Lung (tissue), 17 donors: ENCODE measurements at places on chromosomes 11 and 22. TPM values are rescaled to one million over a fixed set of nuclear protein-coding genes. Genes with fewer than 3 reads are reported as not detected.

PLEKHA7 gene
- total RNA-seq, result 29.3 TPM

DNA sequence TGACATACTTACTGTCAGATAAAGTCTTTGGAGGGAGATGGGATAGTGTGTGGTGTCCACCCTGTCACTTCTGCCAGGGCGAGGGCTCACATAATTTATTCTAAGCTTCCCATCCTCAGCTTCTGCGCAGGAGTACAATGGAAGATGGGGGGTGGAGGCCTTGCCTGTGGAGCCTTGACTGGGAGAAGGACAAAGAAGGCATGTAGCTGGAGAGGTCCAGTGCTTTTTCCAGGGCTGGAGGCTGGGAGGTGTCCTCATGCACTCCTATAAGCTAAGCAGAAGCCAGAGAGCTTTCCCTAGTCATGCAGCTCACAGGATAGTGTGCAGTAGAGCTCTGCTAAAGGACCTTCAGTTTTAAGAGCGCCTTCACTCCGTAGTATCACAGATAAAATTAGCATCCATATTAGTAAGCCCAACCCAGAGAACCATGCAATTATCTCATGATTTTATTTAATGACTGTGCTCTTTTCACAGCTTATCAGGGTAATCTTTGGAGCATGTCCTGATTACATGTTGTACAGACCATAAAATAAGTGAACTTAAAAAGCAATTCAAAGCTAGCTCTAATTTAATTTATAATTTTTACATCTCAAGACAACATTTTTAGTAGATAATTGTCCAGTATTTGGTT lies 148.3 kb downstream of the TEAD1 start:
- no peak for DNase-seq

DNA sequence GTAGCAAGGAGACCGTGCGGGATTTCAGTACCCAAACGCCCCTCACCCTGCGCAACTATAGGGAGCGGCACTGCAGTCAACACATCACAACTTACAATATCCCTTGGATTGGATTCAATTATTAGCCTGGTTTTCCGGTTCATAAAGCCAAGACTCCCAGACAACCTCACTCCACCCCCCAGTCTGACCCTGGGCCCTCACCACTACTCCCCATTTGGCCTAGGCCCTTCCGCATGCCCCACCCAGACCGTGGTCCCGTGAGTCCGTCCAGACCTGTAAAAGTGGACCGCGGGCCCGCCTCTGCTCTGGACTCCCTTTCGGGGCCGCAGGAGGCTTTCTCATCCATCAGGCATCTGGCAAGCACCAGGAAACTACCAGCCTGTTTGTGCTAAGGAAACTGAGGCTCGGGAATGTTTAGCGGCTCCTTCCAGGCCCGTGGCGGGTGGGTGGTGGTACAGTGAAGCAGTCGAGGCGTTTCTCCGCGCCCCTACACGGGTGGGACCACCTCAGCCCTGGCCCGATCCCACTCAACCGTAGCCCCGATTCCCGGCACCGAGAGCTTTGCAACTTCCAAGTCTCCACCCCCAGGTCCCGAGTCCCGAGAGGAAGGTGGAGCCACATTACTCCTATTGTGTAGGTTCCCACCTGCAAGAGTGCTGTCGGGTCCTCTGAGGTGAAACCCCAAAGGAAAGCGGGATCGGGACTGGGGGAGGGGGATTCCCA lies 679 bp upstream of the DPP3 start:
- DNase-seq, result peak; percentile 46

GRCh38 chr11:123020968-123021367 lies 39.3 kb upstream of the BSX start:
- peak; percentile 39 for DNase-seq

UCP3 gene
- total RNA-seq, result 2.8 TPM

DNA sequence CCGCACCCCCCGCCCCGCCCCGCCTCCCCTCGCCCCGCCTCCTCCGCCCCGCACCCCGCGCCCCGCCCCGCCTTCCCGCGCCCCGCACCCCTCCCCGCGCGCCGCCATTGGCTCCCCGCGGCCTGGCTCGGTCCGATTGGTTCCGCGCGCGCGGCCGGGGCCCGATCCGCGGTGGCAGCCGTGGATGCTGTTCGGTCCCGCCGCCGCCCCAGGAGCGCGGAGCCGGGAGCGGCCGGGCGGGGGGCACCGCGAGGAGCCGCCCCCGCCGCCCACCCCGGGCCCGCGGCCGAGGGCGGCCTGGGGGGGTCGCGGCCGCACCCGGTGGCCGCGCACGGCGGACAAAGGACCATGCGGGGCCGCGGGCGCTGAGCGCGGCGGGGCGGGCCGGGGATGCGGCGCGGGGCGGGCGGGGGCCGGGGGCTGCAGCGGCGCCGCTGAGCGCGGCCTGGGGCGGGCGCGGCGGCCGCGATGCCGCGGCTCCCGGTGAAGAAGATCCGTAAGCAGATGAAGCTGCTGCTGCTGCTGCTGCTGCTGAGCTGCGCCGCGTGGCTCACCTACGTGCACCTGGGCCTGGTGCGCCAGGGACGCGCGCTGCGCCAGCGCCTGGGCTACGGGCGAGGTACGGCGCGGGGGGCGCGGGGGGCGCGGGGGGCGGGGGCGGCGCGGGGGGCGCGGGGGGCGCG lies at the start of gene B4GALNT4:
B4GALNT4 (plus strand) TSS at position 164 of the 683 bp plus-strand sequence; CDS start at position 469, 305 bp downstream.
- DNase-seq, result peak; percentile 64

GLB1L2 gene
- 7.3 TPM for total RNA-seq

DNA sequence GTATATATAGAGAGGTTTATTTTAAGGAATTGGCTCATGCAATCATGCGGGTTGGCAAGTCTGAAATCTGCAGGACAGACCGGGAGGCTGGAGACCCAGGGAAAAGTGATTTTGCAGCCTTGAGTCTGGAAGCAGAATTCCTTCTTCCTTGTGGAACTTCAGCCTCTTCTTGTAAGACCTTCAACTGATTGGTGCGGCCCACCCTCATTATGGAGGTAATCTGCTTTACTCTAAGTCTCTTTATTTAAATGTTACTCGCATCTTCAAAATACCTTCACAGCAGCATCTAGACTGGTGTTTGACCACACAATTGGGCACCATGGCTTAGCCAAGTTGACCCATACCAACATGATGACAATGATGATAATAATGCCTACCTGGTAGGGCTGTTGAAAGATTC lies 17.8 kb downstream of the MB start:
- DNase-seq, result no peak

DNA sequence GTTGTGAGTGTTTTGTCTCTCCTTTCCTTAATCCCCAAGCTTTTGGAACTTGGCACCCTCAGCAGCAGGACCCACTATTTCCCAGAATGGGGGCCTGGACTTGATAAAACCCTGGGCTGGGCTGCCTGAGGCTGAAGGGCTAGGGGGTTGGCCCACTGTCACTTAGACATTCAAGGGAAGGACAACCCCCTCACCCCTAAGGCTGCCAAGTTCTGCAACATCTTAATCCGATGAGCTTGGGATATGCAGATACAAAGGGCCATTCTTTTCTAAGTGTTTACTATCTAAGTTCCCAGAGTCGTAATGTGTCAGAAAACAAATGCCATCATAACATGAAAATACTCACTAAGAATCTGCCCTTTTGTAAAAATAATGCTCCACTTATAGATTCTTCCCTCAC lies 42.9 kb downstream of the IRAG1 start:
- no peak for DNase-seq

DNA sequence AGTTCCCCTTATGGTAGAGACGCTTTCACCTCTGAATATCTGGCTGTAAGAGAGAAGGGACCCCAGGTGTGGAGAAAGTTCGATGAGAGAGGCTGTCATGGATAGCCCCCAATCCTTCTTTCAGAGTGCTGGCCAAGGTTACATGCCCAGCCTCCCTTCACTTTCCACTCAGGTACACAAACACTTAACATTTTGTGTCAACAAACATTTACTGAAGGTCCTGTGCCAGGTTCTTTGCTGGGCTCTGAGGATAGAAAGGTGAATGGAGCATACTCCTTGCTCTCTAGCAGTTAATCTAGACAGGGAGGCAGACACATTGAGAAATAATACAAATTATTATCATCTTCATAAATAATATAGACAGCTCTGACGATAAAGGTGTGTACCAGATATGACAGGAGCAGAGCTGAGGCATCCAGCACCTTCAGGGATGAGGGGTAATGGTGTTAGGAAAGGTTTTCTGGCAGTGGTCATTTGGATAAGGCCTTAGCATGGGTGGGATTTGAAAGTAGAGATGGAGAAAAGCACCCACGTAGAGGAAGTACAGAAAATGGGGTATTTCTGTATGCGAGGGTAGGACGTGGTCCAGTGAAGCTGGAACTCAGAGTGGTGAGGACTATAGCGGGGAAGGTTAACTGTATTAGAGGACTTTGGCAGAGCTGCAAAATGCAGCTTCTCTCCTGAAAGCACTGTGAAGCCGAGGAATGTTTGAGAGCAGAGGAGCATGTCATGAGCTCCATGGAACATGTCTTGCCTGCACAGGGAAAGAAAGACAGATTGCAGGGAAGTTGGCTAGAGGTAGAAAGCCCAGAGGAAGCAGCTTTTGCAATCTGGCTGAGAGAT lies 19.6 kb downstream of the PPFIBP2 start:
- DNase-seq, result no peak

DNA sequence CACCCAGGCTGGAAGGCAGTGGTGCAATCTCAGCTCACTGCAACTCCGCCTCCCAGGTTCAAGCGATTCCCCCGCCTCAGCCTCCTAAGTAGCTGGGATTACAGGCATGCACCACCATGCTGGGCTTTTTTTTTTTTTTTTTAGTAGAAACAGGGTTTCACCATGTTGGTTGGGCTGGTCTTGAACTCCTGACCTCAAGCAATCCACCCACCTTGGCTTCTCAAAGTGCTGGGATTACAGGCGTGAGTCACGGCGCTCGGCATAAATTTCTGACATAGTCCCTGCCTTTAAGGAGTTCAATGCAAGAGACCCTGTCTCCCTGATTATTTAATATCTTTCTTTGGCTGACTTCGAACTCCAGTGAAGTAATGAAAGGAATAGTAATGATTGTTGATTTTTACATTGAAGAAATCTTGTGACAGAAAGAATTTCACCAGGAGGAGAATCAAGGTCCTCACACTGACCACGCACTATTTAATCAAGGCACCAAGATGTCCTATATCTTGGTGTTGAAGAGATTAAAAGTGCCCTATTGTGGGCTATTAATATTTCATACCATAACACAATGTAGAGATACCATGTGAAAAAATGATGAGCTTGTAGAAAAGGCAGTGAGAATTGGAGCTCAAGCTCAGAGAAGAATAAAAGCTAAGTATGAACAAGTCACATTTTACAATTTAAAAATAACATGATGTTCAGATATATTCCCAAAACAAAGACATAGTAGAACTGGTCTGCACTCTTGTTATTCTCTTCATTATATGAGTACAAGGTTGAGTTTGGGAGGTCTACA lies 71.6 kb upstream of the BLID start:
- no peak for DNase-seq

DNA sequence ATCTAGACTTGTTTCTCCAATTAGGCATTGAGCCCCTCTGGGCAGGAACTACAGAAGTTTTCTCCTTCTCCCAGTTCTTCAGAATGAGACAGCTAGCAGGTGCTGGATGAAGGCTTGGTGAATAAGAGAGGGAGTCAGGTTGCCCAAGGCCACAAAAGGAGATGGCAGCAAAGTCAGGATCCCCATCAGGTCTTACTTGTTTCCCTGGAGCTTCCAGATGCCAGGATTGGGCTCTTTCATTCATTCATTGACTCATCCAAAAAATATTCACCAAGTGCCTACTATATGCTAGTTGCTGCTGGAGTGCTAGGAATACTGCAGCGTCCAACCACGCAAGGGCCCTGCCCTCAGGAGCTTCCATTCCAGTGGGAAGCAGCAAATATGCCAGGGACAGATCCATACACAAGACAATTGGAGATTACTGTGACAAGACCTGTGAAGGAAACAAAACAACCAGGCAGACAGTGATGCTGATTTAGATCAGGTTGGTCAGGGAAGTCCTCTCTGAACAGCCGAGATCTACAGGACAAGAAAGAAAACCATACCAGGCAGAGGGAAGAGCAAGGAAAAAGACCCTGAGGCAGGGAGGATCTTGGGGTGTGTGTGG lies 24.6 kb upstream of the LMO1 start:
- DNase-seq, result no peak

DNA sequence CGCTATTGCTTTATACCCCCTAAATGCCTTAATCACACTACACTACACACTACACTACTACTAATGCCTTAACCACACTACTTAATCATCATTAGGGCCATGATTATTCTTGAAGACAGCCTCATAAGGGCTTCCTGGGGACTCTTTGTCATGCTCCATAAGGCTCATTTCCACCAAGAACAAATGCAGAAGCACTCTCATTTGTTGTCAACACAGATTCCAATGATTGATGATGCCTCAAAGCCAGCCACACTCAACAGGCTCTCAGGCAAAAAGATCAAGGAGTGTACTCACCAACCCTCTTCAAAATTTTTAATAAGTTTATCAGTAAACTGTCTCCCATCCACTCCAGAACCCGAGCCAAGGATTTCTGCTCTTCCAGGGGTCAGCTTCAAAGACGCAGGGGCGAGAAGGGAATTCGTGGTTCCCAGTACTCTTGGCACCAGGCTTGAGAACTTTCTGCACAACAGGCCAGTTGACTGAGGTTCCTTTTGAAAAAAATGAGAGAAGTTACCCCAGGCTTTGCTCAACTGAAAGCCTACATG lies 204.7 kb upstream of the GUCY1A2 start:
- peak; percentile 55 for DNase-seq

KCNC1 gene
- total RNA-seq, result not detected

GRCh38 chr11:88680806-88681205 lies 343.3 kb upstream of the CTSC start:
- DNase-seq, result no peak

TRIM6 gene
- 4.2 TPM for total RNA-seq

DNA sequence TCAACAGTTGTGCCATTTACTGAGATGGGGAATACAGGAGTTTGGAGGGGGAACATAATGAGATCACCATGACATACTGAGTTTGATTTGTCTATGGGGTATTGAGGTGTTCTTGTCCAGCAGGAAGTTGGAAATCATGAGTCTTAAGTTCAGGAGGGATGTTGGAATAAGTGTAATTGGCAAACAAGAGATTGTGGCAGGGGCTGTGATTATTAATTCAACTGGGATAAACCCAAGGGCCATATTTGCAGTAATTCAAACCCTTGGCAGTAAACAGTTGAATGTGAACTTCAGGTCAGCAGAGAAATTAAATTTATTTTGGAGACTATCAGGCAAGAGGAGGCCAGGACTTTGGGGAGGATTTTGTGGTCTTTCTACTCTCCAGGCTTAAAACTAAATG lies 33.4 kb downstream of the ADM start:
- no peak for DNase-seq

- DNase-seq, result no peak
These were observed 6.0 kb upstream of the ACER3 start for GRCh38 chr11:76854709-76855108.

- DNase-seq, result no peak
These were observed 8.2 kb downstream of the AP1B1 start for GRCh38 chr22:29380032-29380781.

DNA sequence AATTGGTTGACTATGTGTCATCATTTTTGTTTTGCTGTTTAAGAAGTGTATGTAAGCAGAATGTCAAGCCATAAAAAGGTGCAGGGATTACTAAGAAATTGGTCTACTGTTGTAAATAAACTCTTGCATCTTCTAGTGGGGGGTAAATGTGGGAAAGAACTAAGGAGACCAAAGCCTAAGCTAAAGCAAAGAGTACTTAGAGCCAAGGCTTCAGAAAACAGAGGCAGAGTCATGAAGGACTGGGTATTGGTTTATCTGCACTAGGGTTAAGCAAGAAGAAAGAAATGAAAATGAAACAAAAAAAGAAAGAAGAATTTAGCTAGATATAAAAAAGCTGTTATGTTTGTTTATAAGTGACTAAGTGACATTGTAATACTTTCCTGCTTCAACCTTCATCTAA lies 628.1 kb downstream of the METTL15 start:
- no peak for DNase-seq

- no peak for DNase-seq
These were observed 10.1 kb downstream of the RAG1 start for GRCh38 chr11:36577859-36578258.

MMP11 gene
- 2.2 TPM for total RNA-seq
